Common myeloid progenitor, CD34-positive (primary cell): ENCODE measurements at places on chromosomes 2 and 18.

DNA sequence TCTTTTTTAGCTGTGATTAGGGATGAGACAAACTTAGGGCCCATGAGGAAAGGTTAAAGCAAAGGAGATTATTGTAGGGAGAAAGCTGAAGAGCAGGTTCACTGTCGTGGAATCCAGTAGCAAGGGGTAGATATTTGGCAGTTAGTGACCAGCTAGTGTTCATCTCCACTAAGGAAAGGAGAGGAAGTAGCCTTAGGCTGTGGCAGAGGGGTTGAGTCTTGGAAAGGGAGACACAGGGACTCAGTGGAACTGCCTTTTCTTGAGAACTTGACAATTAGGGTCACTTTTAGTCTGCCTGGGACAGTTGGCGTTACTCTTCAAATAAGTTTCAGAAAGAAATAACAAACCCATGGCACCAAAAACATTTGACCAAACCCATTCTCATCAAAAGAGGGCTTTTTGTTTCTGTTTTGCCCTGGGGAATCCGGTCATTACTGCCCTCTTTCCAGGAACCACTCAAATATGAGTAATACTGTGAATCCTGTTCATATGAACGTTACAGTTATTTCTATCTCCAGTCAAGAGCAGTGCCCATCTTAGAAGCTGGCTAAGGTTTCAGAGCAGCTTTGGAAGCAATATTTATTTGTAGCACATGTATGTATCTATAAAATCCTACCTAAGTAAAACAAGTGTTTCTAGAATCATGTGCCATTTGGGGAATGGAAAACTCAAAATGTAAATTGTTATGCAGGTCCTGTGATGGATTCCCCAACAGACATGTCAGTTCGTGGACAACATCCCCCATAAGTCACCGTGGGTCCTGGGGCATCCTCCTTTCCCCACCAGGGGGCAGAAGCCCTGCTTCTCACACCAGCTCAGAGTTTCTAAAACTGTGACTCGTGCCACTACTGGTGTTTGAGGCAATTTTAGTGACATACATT, 77.3 kb upstream of the PHLPP1 start:
- peak; percentile 81 for DNase-seq

GRCh38 chr18:48832938-48833700, 117.6 kb downstream of the SMAD7 start:
- peak; percentile 76 for DNase-seq

DNA sequence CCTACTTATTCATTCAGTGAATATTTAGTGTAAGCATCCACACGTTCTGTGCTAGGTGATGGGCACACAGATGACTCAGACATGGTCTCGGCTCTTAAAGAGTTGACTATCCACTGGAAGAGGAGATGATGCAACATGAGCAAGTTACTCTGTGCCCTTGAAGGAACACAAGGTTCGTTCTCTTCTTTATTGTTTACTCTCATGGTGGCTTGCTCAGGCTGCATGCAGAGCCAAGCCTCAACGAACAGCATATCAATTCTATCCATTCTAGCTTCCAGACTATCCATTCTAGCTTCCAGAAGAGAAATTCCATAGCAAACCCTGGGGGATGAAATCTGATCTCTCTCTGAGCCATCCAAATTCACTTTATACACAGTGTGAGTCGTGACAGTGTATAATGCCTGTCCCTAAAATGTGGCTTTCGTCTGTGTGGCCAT, 68.1 kb upstream of the CTAGE1 start:
- DNase-seq: no peak

GRCh38 chr18:74836296-74837139, 238.8 kb downstream of the ZNF407 start:
- DNase-seq: peak; percentile 28

DNA sequence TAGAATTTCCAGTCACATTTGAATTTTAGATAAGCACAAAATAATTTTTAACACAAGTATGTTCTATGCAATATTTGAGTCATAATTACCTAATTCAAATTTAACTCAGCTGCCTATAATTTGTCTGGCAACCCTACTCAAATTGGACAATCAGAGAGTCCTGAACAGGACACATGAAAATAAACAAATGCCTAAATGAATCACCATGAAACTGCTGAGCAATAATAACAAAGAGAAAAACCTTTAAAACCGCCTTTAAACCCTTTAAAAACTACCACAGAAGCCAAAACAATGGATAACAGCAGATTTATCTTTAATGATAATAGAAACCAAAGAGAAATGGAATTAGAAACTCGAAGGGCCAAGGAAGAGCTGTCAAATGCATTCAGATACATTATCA, 39.5 kb downstream of the ARL4C start:
- DNase-seq: no peak

DNA sequence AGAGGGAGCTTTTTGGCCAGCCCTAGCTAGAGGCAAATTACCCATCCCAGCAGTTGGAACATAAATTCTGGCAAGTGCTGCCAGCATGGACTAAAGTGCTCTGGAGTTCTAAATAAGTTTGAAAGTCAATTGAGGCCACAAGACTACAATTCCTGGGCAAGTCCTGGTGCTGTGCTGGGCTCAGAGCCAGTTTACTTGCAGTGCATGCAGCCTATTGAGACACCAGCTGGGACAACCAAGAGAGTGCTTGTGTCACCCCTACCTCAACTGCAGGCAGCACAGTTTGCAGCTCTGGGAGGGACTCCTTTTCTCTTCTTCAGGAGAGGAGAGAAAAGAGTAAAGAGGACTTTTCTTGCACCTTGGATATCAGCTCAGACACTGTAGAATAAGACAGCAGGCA, 277.2 kb upstream of the TMEFF2 start:
- no peak for DNase-seq

DNA sequence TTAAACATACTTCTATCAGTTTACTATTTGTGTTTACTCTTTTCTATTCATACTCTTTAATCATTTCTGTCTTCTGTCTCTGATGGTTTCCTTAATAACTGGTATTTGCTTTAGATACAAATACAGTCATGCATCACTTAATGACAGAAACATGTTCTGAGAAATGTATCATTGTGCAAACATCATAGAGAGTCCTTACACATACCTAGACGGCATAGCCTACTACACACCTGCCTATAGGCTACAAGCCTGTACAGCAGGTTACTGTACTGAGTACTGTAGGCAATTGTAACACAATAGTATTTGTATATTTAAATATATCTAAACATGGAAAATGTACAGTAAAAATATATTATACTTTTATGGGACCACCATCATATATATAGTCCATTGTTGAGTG, 36.3 kb downstream of the VSNL1 start:
- no peak for DNase-seq

DNA sequence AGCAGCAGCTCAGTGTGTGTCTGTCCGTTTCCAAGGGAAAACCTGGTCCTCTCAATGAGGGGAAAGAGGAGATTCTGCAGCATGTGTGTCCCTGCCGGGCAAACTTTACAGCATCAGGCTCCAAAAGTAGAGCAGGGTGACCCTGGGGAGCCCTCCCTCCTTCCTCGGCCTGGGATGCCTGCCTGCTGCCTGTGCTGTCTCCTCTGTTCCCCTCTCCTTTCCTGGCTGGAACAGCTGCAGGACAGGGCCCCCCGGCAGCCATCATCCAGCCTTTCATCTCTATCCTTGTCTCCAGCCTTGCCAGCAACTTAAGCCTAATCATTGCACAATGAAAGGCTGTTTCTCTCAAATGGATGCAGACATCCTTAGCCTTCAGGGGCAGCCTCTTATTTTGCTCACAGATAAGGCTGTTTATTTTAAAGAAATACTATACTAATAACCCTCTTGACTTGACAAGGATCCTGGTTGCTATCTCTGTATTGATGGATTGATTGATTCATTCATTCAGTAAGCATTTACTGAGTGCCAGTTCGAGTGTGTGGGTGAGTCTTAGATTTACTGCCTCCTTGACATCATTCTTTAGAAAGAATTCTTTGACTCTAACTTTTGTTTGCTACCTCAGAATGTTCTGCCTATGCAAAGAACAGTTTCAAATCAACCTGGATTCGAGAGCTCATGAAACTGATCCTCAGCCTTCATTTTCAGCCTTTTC, 40.6 kb upstream of the EDAR start:
- DNase-seq: no peak

- no peak for DNase-seq
Measured at GRCh38 chr2:153416071-153416470, 62.5 kb downstream of the RPRM start.

GRCh38 chr18:6254456-6254855, 160.3 kb downstream of the L3MBTL4 start:
- DNase-seq: no peak

- peak; percentile 78 for DNase-seq
Measured at GRCh38 chr2:37877457-37878315, 47.4 kb upstream of the RMDN2 start.

- DNase-seq: no peak
Measured at GRCh38 chr2:30860003-30860725, 52.9 kb upstream of the CAPN13 start.

DNA sequence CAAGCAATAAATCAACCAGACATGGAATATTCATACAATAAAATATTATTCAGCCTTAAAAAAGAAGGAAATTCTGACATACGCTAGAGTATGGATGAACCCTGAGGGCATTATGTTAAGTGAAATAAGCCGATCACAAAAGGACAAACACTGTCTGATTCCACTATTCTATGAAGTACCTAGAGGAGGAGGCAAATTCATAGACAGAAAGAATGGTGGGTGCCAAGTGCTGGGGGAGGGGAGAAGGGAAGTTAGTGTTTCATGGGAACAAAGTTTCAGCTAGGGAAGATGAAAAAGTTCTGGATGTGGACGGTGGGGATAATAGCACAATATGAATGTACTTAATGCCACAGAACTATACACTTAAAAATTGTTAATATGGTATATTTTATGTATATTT, 19.8 kb downstream of the SMAD7 start:
- DNase-seq: no peak

GRCh38 chr2:3172265-3172935, 205.2 kb downstream of the EIPR1 start:
- DNase-seq: no peak

GRCh38 chr18:65988386-65988785, 237.6 kb downstream of the CDH7 start:
- DNase-seq: no peak

- no peak for DNase-seq
Measured at GRCh38 chr2:134682726-134683125, 36.1 kb downstream of the TMEM163 start.

DNA sequence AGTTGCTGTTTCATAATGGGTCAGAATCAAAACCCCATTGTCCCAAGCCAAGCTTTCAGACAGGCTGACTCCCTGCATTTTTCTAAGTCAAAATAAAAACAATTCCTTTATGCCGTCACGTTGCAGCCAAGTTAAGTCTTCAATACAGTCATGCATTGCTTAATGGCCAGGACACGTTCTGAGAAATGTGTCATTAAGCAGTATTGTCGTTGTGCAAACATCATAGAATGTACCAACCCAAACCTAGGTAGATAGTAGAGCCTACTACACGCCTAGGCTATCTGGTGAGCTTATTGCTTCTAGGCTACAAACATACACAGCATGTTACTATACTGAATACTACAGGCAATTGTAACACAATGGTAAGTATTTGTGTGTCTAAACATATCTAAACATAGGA, 160.4 kb upstream of the FOSL2 start:
- no peak for DNase-seq

GRCh38 chr2:97740590-97741182, 27.3 kb downstream of the ZAP70 start:
- peak; percentile 60 for DNase-seq

GRCh38 chr2:10405448-10405847, 42.7 kb downstream of the ODC1 start:
- DNase-seq: no peak

DNA sequence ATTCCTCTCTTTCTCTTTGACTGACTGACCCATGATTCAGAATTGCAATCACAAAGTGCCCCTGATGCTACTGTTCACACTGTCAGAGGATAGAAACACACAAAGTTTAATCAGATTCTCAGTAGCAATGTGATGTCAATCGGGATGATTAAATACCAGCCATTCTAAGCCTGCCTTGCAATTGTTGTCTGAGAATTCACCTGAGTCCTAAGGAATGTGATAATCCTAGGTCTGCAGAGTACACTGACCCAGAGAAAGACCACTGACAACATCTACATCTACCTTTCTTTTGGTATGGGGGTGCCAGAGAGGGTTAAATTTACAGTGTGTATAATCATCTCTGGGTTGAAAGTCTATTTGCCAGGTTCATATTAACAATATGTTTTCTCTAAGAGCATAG, 883.3 kb downstream of the NRXN1 start:
- no peak for DNase-seq

DNA sequence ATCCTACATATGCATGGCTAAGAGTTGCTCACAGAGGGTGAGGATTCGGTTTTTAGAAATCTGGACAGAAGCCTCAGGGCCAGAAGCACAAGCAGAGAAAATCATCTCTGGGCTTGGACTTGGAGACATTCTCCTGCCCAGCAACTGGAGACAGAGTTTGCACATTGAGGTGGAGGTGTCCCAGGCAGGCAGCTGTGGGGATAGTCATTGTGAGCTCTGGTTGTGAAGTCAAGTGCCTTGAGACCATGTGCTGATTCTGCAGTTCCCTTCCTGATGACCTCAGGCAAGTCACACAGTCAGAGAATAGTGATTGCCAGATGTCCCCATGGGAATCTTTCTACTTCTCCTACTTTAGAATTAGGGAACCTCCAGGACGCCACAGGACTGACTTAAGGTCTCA, 108.4 kb upstream of the LDAH start:
- no peak for DNase-seq

- DNase-seq: no peak
Measured at GRCh38 chr2:42353792-42354429, 7.1 kb downstream of the COX7A2L start.

DNA sequence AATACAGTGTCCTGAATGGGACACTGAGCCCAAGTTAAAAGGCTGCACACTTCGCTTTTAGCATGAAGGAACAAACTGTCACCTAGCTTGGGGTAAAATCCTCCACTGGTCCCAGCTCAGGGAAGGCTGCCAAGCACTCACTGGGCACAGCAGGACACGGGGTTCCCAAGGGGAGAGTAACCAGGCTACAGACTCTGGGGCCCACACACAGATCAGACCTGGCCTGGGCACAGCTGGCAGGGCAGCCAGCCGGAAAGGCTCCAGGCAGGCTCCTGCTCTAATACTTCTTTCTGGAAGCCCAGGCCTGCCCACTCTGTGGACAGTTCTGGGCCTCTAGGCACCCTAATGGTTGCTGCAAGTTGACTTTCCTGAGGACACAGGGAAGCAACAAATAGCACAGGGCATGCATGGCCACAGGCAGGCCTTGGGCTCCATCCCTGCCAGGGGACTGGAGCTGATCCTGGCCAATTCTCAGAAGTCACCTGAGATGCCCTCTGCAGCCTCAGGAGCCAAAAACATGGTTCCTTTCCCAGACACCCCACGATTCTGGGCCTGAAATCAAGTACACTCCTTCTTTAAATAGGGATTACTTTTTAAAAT, 18.7 kb upstream of the SULT1C3 start:
- DNase-seq: no peak

GRCh38 chr18:56929886-56930285, 217.0 kb upstream of the BOD1L2 start:
- DNase-seq: no peak

GRCh38 chr2:227415538-227416424, 28.0 kb upstream of the SCYGR1 start:
- DNase-seq: peak; percentile 82

DNA sequence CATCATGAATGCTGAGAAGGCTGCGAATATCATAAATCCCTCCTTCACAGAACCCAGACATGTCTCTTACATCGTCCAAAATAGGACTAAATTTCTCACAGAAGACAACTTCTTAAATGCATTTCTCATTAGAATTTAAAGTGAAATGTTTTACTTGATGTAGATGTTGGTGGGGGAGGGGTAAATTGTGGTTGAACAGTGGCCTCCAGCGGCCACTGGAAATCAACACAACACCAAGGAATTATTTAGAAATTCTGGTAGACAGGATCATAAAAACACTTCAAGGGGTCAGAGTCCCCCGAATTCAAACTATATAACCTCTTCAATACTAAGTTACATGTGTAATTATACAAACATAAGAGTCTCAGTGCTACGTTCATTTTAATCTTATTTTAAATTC, 135.9 kb downstream of the ABCA12 start:
- DNase-seq: peak; percentile 67
